ENCODE measurements at places on chromosomes 12 and 14. TPM values are rescaled to one million over a fixed set of nuclear protein-coding genes. Genes with fewer than 3 reads are reported as not detected.

GRCh38 chr12:112900298-112901145 lies 6.2 kb upstream of the OAS1 start:
- H3K4me1 ChIP-seq, result peaks cover 19% of the 10 kb centered on the region
- H3K27me3 ChIP-seq, result no peaks in the 10 kb centered on the region

GRCh38 chr14:87824266-87824665 lies 168.7 kb downstream of the GALC start:
- H3K4me1 ChIP-seq, result no peaks in the 10 kb centered on the region
- no peak for DNase-seq
- H3K27me3 ChIP-seq, result peaks cover 2% of the 10 kb centered on the region
- no peak overlapping the region for H3K27ac ChIP-seq
- no peak overlapping the region for H3K4me3 ChIP-seq

GRCh38 chr12:13085968-13086686 lies 17.3 kb downstream of the GSG1 start:
- no peak overlapping the region for H3K4me3 ChIP-seq
- H3K4me1 ChIP-seq, result peaks cover 11% of the 10 kb centered on the region
- peaks cover 10% of the 10 kb centered on the region for H3K36me3 ChIP-seq
- no peaks in the 10 kb centered on the region for H3K27me3 ChIP-seq
- no peak overlapping the region for H3K27ac ChIP-seq
- no peak for DNase-seq

DNA sequence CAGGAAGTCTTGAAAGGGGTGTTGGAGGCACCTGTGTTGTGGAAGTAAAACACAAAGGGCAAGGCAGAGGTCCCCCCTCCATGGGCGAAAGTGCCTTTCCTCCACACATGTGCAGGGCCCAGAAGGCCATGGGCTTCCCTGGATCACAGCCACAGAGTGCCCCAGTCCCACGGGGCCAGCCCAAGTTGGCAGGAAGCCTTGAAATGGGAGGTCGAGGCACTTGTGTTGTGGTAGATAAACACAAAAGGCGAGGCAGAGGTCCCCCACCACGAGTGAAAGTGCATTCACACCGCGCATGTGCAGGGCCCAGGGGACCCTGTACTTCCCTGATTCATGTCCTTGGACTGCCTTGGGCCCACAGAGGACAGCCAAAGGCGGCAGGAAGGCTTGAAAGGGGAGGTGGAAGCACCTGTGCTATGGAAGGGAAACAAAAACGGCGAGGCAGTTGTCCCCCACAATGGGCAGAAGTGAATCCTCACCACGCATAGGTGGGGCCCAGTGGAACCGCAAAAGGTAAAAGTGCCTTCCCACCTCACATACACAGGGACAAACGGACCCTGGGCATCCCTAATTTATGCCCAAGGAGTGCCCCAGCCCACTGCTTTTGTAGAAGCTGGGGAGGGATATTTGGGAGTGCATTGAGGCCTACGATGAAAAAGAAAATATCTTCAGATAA lies 585.4 kb downstream of the ALG10 start:
- H3K27me3 ChIP-seq, result no peaks in the 10 kb centered on the region
- no peak overlapping the region for H3K27ac ChIP-seq
- H3K36me3 ChIP-seq, result no peaks in the 10 kb centered on the region

Gene HELB
- 21.0 TPM for total RNA-seq

DNA sequence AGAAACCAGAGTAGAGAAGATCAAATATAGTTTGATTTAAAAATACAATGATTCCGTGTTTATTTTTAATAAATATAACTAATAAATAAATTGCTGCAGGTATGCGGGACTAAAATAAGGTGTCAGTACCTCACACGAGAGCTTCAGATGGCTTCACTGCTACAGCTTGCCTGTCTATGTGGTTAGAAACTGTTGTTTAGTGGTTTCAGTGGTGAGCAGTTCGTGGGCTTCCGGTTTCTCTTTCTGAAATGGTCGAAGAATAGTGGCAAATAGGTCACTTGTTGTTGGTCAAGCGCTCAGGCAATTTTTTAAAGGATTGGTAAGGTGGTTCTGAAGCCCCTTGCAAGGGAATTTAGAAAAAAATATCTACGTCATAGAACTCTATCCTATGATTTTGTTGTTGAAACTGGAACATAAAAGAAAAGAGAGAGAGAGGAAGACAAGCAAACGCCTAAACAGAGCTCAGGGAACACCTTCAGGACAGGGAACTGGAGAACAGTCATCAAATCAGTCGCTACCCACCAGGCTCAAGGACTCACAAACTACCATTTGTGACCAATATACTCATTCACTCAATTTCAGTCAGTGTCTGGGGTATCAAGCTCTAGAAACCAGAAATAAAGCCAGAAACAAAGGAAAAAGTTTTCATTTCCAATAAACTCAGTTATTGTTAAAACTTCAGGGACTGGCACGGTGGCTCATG lies 31.3 kb downstream of the GABARAPL1 start:
- H3K4me1 ChIP-seq, result peaks cover 7% of the 10 kb centered on the region
- H3K27me3 ChIP-seq, result peaks cover 15% of the 10 kb centered on the region
- H3K4me3 ChIP-seq, result no peak overlapping the region
- no peak overlapping the region for H3K27ac ChIP-seq

DNA sequence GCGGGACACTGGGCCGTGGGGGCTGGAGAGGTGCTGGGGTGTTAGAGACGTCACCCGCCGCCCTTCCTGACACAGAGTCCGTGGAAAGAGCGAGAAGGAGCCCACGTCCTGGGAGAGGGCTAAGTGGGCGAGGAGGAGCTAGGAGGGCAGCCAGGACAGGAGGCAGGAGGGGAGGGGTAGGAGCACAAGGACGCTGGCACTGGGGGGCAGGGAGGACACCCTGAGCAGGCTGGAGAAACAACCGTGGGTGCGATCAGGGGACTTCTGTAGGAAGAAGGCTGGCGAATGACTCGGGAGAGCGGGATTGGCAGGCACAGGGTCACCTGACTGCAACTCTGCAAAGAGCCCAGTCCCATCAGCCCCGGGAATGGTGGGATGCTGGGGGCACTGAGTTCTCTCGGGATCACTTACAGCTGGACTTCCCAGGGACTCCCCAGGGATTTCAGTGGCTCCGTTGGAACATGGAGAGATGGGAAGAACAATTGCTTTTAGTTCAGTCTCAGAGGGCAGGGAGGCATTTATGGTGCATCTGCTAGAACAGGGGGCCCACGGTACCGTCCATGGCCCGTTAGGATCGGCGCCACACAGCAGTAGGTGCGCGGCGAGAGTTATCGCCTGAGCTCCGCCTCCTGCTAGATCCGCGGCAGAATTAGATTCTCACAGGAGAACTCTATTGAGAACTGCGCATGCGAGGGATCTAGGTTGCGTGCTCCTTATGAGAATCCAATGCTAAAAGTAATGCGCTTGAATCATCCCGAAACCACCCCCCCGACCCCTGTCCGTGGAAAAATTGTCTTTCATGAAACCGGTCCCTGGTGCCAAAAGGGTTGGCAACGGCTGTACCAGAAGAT lies 24.3 kb downstream of the UBR7 start:
- peak; percentile 19 for DNase-seq
- H3K36me3 ChIP-seq, result peaks cover 24% of the 10 kb centered on the region
- no peak overlapping the region for H3K27ac ChIP-seq
- peaks cover 9% of the 10 kb centered on the region for H3K4me1 ChIP-seq

Gene PPP1R13B
- total RNA-seq, result 9.3 TPM

DNA sequence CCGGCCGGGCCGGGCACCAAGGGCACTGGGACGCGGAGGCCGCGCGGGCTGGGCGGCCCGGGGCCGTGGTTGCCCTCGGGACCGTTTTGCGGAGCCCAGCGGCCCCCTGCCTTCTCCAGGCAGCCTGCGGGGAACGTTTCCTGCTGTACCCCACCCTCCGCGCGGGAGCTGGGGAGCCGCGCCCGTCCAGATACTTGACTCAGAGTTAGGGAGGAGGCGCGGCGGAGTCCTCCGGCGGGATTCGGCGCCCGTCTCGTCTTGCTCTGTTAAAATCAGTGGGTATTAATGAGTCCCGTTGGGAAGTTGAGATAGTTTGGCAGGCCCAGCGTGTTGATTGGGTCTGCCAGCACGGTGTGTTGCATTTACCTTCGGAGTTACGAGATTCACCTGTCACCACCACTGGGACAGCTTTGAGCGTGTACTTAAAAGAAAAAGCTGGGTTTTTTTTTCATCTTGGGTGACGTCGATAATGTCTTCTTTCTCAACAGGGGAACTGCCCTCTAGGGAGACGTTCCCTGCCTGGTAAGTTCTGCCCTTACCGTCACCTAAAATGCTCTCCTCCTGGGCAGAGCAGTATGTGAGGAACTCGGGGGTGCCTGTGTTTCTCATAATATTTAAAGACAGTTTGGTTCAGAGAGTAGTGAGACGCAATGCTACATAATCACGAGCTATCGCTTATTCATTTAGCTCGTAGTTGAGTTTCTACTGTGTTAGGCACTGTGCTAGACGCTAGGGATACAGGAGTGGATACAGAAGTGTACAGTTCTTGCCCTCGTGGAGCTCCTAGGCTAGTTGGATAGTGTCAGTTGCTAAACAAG lies 596 bp downstream of the DLST start:
- DNase-seq, result peak; percentile 72
- H3K4me1 ChIP-seq, result peaks cover 63% of the 10 kb centered on the region
- H3K4me3 ChIP-seq, result peak overlapping the region; percentile 99
- H3K27ac ChIP-seq, result peak overlapping the region; percentile 96

DNA sequence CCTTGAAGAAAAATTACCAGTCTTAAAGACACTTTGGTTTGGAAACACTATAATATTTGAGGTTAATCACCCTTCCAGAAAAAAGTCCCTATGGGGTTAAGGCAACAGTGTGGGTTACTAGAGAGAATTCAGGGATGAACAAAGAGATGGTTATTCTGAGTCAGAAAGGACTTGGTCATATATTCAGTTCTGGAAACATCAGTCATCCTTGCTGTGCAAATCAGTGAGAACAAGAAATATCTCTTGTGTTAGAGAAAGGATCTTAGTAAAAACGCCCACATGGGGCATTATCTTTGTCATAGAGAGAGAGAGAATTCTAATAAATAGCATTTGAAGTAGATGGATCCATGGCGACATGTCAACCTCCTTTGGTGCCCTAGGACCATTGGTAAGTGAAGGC lies 59.4 kb upstream of the E2F7 start:
- no peaks in the 10 kb centered on the region for H3K36me3 ChIP-seq
- DNase-seq, result no peak
- no peak overlapping the region for H3K4me3 ChIP-seq
- no peak overlapping the region for H3K27ac ChIP-seq
- peaks cover 3% of the 10 kb centered on the region for H3K4me1 ChIP-seq
- H3K27me3 ChIP-seq, result peaks cover 10% of the 10 kb centered on the region

GRCh38 chr14:103199124-103199523 lies 75.9 kb downstream of the TNFAIP2 start:
- no peaks in the 10 kb centered on the region for H3K4me1 ChIP-seq
- no peak overlapping the region for H3K4me3 ChIP-seq
- no peak for DNase-seq
- H3K36me3 ChIP-seq, result peaks cover 3% of the 10 kb centered on the region

GRCh38 chr12:89884952-89885351 lies 176.3 kb upstream of the ATP2B1 start:
- H3K4me1 ChIP-seq, result peaks cover 24% of the 10 kb centered on the region
- H3K27ac ChIP-seq, result no peak overlapping the region
- H3K4me3 ChIP-seq, result no peak overlapping the region
- H3K36me3 ChIP-seq, result no peaks in the 10 kb centered on the region

Gene KTN1
- total RNA-seq, result 138 TPM

All from activated CD4-positive, alpha-beta T cell treated with anti-CD3 and anti-CD28 coated beads for 36 hours (primary cell).